ENCODE measurements at places on chromosomes 4 and X.

- DNase-seq = no peak
Measured at GRCh38 chr4:57077550-57078343, 32.4 kb downstream of the IGFBP7 start.

DNA sequence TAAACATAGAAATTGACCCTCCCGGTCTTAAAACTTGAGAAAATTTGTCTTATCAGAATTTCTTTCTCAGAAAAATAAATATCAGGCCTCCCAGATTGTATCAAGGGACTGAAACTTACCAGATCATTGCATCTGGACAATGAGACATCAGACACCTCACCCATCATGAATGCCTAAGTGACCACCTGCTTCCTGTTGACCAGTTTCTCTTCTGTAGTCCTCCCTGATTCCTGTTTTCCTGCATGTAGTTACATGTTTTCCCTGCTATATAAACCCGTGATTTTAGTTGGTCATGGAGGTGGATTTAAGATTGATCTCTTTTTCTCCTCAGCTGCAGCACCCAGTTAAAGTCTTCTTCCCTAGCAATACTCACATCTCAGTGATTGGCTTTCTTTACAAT, 548.1 kb downstream of the PPP4R3C start:
- no peak for DNase-seq

DNA sequence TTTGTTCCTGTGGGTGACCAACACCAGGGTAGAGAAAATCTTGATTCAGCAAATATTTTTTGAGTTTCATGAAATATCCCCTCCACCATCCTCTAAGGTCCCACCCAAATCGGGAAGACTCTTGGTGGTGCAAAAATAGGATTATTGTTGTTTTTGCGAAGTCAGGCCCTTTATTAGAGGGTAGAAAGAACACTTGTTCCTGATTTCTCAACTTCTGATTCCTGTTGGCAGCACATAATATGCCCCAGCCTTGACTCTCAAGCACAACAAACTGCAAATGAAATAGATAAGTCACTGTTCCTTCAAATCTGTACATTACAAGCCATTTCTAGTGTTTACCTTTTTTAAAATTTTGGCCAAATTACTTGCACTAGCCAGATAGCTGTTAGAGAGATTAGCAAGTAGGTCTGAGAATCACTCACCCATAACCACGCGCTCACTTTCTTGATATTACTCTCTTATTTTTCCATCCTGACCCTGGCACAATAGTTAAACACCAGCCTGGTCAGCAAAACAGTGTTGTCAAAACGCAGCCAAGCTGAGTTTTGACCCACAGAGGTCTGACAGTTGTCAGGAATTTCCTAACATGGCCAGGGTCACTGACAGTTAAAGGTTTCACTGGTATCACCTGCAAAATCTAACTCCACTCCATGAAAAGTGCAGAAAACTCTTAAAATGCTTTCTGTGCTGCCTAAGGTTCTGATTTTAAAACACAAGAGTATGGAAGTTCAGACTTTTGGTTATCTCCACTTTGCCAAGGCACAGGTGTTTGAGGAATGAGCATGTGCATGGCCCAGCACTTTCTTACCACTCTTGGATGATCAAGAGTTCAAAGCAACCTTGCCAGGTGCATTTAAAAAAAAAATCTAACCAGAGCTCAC, 69.8 kb downstream of the RBM47 start:
- DNase-seq = no peak

- no peak for DNase-seq
Measured at GRCh38 chrX:3384327-3384726, 37.9 kb upstream of the MXRA5 start.

GRCh38 chr4:126850286-126850685, 782.5 kb upstream of the INTU start:
- no peak for DNase-seq

DNA sequence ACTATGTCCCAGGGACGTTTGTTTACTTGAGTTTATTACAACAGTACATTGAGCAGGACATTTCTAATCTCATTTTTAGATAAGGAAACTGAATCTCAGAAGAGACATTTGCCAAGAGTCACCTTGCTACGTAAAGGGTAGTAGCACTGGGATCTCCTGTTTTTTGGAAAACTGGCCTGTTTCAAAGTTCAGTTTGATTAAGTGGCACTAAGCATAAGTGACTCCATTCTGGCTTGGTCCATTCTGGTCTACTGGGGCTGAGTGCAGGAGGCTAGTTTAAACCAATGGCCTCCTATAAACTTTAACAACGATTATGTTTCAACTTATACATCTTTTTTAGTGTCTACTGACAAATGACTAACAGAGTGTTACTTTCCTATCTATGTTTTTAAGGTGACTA, 382.5 kb downstream of the ANKRD50 start:
- DNase-seq = no peak

DNA sequence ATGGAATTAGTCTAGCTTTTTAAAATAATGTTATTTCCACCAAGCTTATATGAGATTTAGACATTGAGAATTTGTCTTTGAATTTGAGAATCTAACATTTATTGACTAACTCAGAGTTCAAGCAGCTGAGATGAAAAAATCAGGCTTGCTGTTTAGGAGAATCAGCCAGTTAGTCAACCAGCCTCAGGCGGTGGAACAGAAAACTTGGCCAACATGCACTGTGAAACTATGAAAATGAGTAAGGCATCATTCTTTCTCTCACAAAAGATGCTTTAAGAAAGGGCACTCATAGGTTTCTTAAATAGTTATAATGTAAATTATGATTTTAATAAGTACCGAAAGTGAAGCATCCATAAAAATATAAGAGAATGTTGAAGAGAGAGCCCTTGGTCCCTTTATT, 84.2 kb downstream of the NFKB1 start:
- DNase-seq = no peak

DNA sequence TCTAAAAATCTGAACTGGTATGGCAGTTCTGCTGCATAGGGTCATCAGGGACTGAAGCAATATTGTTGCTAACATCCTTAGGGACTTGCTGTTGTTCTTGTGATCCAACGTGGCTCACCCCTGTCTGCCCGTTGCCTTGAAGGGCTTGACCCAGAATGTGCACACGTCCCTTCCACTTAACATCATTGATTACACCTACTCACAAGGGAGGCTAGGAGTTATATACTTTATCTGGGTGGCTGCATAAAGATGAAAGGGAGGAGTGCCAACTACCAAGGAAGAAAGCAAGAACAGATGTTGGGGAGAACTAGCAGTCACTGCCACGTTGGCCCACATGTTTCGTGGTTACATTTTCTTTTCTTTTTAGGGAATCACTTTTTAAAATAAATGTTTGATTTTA, 34.0 kb downstream of the SLC9A6 start:
- DNase-seq = no peak

GRCh38 chr4:136329042-136329662, 1203.1 kb downstream of the PCDH18 start:
- no peak for DNase-seq
